ENCODE measurements at places on chromosomes 11 and 22.

DNA sequence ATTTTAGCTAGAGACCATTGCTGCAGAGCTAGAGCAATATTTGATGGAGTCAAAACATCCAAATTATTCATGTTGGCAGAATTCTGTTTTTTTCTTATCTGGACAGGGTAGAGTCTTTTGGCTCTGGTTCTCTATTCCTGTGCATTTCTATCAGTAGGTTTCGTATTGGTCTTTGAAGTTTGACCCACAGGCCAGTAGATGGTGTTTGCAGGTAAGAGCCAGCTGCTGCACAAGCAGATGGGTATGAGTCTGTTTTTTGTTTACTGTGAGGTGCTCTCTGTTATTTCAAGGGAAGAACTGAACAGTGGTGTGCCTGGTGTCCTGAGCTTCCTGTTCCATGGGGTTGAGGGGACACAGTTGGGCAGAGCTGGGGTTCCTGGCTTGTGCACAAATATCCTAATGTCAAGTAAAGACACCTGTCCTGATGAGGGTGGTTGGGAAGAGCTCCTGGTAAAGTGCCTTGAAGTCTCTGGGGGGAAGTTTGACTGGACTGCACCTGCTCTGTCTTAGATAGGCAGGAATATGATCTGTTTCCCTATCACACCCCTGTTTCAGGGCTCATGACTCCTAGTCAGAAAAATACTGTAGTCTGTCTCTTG is 34.0 kb upstream of the SLC22A25 start:
- DNase-seq = no peak

DNA sequence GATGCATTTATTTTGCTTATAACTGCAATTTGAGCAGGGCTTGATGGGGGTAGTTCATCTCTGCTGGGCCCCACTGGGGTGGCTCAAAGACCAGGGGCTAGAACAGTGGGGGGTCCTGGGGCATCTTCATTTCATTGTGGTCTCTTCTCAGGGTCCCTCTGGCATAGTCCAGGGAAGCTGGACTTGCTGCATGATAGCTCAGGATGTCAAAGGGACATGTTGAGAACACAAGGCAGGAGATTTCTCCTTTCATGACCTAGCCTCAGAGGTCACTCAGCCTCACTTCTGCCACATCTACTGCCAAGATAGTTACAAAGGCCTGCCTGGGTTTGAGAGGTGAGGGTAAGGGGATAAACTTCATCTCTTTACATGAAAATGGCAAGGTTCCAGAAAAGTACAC is 89.5 kb downstream of the CWC15 start:
- DNase-seq = no peak

- no peak for DNase-seq
These were observed 46.3 kb upstream of the SLC22A25 start for GRCh38 chr11:63289658-63290057.

- no peak for DNase-seq
These were observed 64.9 kb downstream of the SPECC1L start for GRCh38 chr22:24335496-24335895.

DNA sequence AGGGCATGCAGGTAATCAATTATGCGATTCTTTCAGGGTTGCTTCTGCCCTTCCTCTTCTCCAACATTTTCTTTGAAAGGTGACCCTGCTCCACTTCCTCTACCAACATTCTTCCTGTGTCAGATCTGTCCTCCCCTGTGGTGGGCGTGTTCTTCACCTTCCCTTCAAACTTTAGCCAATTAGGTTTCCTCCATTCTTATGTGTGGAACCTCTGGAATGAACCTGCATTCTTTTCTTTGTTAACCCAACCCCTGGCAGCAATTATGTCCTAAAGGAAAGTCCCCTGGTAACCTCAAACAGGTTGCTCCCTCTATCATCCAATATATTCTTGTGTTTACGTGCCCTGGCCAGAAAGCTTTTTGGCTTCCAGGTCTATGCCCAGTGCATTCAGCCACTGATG is 22.4 kb downstream of the KIRREL3 start:
- DNase-seq = no peak

DNA sequence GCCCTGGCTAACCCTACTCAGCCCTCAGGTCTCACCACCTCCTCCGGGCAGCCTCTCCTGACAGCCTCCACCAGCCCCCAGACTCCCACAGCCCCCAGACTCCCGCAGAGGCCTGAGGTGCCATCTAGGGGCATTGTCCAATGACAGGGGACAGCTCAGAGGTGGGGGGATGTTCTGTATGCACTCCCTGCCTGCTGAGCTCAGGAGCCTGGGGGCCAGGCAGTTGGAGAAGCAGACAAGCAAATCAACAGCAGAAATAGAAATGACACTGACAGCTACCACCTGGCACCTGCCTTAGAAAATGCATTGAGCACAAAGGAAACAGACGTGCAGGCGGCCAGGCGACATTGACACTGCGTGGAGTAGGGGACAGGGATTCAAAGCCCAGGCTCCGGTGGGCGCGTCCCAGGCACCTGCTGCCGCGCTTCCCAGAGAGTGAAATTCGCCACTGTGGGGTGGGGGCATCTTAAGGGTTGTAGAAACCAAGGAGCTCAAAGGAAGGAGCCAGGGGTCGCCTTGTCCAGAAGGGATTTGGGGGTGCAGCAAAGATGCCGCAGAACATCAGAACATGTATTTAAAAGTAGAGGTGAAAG is 22.5 kb upstream of the WNT7B start:
- no peak for DNase-seq

GRCh38 chr11:46673713-46674462 is 26.5 kb downstream of the ARHGAP1 start:
- no peak for DNase-seq

- DNase-seq = no peak
These were observed 5.7 kb upstream of the SCGB1A1 start for GRCh38 chr11:62413060-62413696.

DNA sequence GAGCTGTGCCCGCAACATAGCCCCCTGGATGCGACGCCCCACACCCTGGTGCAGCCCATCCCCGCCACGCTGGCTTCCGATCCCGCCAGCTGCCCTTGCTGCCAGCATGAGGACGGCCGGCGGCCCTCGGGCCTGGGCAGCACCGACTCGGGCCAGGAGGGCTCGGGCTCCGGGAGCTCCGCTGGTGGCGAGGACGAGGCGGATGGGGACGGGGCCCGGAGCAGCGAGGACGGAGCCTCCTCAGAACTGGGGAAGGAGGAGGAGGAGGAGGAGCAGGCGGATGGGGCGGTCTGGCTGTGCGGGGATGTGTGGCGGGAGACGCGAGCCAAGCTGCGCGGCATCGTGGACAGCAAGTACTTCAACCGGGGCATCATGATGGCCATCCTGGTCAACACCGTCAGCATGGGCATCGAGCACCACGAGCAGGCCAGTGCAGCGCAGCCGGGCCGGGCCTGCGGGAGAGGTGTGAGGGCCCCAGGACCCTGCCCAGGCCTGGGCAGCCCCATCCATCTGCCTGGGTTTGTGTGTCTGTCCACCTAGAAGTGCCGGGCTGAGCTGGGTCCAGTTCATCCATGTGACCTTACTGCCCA is 79.0 kb downstream of the CACNA1I start:
- DNase-seq = no peak

DNA sequence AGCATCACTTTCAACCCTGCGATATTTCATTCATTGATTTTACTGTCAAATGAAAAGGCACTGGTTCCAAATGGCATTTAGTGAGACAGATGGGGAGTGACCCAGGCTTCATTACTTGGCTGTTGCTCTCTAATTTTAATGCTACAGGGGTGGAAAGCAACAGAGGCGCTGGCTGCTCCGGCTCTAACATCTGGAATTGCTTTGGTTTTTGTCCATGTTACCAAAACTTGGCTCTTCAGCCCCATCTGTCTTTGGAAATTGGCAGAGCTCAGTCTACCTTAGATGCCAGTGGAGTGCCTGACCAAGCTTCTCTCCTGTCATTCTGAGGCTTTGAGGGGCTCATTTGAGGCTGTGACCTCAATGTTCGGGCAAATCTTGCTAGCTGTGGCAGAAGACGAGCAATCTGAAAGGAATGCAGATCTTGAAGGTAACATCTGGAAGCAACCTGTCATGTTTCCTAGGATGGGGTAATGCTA is 409.5 kb upstream of the SYN3 start:
- no peak for DNase-seq

DNA sequence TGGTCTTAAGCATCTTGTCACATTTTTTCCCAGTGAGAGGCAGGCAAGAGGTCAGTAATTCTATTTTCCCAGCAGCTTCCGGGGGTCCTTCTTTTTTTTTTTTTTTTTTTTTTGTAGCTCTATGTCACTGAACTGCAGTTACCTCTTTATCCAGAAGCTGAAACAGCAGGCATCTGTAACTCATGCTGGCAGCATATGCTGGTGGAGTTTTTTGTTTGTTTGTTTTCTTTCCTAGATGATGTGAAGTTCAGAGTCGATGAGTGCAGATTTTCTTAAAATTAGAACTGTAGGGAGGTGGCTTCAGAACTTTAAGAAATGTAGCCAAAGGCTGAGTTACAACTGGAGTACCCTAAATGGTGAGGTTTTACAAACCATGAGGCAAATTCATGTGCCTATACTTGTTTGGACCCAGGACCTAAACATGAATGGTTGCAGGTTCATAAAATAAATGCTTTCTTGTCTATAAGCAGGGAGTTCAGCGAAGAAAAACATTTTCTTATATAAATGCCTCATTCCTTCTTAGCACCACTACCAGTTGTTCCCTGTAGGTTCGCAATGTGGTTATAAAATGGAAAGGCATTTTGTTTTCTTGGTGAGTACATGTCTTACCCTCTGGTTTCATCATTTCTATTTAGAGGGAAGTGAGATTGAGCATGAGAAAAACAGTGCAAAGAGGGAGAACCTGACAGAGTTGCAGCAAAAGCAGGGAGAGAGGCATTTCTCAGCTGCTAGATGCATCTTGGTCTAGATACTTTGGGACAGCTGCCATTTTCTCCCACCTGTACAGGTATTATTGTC is 84.0 kb downstream of the TRIM44 start:
- DNase-seq = no peak

DNA sequence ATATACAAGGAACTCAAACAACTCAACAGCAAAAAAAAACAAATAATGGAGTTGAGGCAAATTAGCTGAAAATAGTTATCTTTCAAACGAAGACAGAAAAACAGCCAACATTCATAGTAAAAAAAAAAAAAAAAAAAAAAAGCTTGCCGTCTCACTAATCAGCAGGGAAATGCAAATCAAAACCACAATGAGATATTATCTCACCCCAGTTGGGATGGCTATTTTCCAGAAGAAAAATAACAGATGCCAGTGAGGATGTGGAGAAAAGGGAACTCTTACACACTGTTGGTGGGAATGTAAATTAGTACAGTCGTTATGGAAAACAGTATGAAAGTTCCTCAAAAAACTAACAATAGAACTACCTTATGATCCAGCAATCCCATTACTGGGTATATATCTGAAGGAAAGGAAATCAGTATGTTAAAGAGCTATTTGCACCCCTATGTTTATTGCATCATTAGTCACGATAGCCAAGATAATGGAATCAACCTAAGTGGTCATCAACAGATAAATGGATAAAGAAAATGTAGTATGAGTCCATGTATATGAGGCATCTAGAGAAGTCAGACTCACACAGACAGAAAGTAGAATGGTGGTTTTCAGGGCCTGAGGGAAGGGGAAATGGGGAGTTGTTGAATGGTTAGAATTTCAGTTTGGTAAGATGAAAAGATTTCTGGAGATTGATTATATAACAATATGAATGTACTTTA is 56.0 kb downstream of the USP35 start:
- DNase-seq = no peak

GRCh38 chr11:12356944-12357655 is 20.3 kb upstream of the PARVA start:
- DNase-seq = no peak

- no peak for DNase-seq
These were observed 110.4 kb downstream of the ELP4 start for GRCh38 chr11:31619980-31620379.

- no peak for DNase-seq
These were observed 61.1 kb downstream of the WT1 start for GRCh38 chr11:32374261-32374711.

DNA sequence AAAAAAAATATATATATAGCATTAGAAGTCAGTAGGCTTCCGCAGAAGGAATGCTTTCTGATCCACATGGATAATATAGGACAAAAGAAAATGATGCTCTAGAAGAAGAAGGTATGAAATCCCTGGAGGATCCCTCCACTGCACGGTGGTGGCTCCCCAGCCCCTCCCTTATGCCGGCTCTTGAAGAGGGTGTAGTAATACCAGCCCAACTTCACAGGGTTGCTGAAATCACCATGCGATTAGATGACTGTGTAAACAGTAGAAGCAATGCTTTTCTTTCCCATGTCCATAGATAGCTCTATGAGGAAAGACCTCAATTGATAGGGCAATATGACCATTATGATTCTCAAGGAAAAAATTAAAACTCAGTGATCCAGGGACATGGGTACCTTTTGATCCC is 3.2 kb upstream of the ETS1 start:
- no peak for DNase-seq

- no peak for DNase-seq
These were observed 1407.6 kb upstream of the RAG2 start for GRCh38 chr11:38005597-38005996.

DNA sequence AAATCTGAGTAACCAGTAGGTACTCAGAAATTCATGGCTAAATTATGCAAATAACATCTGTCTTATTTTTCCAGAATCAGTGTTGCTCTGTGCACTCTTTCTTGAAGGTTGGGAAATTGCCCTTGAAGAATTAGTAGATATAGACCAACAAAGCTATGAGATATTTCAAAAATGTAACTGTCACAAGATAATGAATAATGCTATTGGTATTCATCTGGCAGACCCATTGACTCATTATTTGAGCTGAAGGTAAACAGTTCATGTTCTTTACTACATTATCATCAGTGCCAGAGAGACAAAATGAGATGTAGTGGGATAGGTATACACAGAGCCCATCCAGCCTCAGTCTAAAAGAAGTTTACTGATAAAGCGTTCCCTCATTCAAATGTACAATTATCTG is 274.7 kb downstream of the CASP12 start:
- DNase-seq = no peak

- DNase-seq = no peak
These were observed 86.0 kb downstream of the CASP12 start for GRCh38 chr11:104812103-104812788.

GRCh38 chr22:23530106-23530505 is 50.0 kb downstream of the IGLL1 start:
- DNase-seq = no peak

- no peak for DNase-seq
These were observed 28.5 kb downstream of the MN1 start for GRCh38 chr22:27772984-27773498.

Measured in stimulated activated CD8-positive, alpha-beta memory T cell treated with anti-CD3 and anti-CD28 coated beads, Interleukin-4, amount 100 ng/mL, for 1 hour (primary cell).